ENCODE measurements at places on chromosomes 16 and 17. TPM values are rescaled to one million over a fixed set of nuclear protein-coding genes. Genes with fewer than 3 reads are reported as not detected.

Gene SLC35B1
- total RNA-seq, result 84.6 TPM

DNA sequence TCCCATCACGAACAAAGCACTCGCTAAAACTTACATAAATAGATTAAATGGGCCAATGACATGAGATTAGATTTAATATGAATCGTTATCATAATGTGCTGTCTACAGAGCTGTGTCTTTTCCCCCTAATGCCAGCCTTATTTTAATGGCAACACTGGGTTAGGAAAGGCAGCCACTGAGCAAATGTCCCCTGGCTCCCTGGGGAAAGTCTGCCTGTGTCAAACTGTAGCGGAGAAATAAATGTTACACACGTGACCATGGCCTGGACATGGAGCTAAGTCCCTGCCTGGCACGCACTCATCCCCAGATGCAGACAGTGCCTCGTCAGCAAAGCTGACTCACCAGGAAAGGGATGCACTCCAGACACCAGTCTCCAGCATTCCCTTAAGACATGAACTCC, 61.3 kb upstream of the SDK2 start:
- no peak for DNase-seq

GRCh38 chr17:77635176-77635575, 323.3 kb upstream of the TNRC6C start:
- DNase-seq, result no peak

DNA sequence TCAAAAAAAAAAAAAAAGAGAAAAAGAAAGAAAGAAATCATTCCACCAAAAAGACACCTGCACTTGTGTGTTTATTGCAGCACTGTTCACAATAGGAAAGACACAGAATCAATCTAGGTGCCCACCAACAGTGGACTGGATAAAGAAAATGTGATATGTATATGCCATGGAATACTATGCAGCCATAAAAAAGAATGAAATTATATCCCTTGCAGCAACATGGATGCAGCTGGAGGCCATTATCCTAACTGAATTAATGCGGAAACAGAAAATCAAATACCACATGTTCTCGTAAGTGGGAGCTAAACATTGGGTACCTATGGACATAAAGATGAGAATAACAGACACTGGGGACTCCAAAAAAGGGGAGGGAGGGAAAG, 5.7 kb upstream of the C16orf92 start:
- no peak for DNase-seq

GRCh38 chr16:78990309-78990701, 610.2 kb downstream of the MAF start:
- DNase-seq, result no peak

Gene HOXB1
- not detected for total RNA-seq

Gene PNMT
- total RNA-seq, result 2.4 TPM

Gene NR1D1
- 8.8 TPM for total RNA-seq

GRCh38 chr17:35406568-35406967, 25.7 kb downstream of the SLFN12 start:
- no peak for DNase-seq

DNA sequence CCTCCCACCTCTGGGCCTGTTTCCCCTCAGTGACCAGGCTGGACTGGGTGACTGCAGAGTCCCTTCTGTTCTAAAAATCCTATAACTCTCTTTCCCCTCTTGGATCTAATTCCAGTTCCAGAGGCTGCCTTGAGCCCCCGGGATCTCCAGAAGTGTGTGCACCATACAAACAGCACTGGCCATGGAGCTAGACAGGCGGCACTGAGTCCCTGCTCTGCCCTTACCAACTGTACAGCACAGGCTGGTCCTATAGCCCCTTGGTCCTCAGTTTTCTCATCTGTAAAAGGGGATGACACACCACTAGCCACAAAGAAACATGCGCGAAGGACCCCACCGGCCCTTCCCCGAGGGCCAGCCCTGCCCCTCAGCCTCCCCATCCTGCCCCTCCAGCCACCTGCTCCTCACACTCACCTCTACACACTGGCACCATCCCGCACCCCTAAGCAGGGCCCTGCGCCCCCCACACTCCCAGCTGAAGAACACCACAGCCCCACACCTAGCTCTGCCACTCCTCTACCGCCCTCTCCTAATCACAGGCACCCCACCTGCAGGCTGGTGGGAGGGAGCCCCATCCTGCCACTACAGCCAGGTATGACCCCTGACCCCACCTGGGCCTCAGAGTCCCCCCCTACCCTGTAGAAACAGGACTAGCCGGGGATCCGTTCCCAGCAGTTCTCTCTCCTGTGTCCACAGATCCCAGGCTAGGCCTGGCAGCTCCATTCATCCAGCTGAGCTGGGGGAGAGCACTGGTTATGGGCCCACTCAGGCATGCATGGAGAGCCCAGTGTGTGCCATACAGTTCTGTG, 913 bp upstream of the KRT16 start:
- DNase-seq, result no peak

Measured in Panc1 (cell line).